H7 (cell line): ENCODE measurements at places on chromosomes 11 and 22. TPM values are rescaled to one million over a fixed set of nuclear protein-coding genes. Genes with fewer than 3 reads are reported as not detected.

- DNase-seq, result no peak
Measured at GRCh38 chr11:34866375-34866774, 49.8 kb downstream of the APIP start.

DNA sequence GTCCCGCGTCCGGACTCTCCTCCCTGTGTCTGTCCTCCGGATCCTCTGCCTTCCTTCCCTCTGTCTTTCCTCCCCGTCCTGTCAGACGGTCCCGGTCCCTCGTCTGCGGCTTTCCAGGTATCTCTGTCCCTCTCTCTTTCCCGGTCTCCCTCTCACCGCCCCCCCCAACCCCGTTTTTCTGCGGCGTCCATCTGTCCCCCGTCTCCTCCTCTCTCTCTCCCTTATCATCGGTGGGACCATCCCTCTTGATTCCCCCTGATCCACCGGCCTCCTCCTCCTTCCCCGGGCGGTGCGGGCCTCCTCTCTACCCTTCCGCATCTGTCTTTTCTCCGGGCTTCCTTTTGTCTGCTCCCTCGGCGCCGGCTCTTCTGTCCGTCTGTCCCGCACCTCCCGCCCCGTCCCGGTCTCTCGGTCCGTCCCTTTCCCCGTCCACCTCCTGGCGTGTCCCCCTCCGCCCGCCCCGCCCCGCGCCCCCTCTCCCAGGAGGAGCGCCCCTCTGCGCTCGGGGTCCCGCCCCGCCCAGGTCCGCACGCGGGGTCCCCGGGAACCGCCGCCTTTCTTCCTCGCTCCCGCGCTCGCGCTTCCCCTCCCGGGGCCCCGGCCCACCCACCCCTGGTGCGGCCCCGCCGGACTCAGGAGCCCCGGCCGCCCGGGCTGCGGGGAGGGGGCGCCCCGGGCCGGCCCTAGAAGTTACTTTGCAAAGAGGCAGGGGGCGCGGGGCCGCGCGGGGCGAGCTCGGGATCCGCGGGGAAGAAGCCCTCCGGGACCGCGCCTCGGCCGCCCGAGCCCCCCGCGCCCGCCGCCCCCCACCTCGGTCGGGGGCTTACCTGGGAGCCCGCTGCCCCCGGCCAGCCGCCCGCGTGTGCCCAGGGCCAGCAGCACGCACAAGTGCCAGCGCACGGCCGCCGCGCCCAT lies 568 bp downstream of the SCUBE1 start:
- peak; percentile 79 for DNase-seq

The NEFH gene
- 1.0 and 2.0 TPM in 2 replicates for total RNA-seq

The ELFN2 gene
- 0.14 and 0.22 TPM in 2 replicates for total RNA-seq

The TMEM123 gene
- total RNA-seq, result 73.7 and 113 TPM in 2 replicates

The TEX54 gene
- not detected in 2 replicates for total RNA-seq

GRCh38 chr11:114059984-114060391 lies 477 bp downstream of the ZBTB16 start:
- peak; percentile 77 for DNase-seq

DNA sequence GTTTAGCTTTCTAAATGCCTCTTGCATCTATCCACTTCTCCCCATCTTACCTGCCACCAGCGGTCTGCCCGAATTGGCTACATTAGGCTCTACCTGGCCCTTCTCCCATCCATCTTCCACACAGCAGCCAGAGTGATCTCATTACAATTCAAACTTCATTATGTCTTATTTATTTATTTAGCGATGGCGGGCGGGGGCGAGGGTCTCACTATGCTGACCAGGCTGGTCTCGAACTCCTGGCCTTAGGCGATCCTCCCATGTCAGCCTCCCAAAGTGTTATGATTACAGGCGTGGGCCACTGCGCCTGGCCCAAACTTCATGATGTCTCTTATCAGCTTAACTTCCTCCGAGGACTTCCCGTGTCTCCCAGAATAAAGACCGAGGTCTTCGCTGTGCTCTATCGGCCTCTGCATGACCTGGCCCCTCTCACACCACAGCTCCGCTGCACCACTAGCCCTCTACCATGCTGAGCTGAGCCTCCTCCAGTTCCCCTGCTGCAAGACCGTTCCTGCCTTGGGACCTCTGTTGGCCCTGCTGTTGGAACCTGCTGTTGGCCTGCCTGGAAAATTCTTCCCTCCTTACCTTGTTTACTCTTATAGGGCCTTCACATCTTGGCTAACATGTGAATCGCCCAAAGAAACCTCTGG lies 870 bp upstream of the CTTN start:
- DNase-seq, result peak; percentile 64
